ENCODE measurements at places on chromosomes 12 and 14.

GRCh38 chr12:48336564-48336963 lies 14.2 kb downstream of the ZNF641 start:
- no peak for DNase-seq

GRCh38 chr14:34629657-34630529 lies at the start of gene SNX6:
SNX6 (minus strand) TSS chr14:34630148; CDS start chr14:34630116, 32 bp downstream.
- DNase-seq: peak; percentile 23

DNA sequence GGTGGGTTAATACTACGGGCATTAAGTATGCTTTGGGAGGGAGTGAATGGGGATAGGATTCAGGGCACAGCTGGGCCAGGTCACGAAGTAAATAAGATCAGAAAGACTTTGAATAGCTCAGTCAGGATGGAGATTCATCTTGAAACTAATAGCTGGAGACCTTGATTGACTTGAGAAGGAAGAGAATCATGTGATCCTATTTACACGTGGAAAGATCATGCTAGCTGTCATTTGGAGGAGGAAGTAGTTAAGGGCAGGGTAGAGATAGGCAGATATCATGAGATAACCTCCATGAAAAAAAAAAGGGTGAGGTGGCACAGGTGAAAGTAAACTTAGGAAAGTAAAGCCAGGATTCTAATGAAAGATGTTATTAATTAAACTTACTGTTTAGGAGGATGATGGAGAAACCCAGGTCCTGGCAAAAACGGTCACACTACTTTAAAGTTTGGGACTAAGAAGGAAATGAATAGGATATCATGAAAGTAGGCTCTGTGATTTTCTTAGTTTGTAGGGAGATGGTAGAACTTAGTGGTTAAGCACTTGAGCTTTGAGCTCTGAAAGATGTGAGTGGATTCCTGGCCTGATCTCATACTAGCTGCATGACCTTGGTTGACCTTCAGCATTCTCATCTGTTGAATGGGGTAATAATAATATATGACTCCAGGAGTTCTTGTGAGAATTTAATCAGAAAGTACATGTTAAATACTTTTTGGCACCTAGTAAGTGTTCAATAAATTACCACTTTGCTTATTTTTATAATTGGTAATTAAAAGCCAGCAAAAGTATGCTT lies 439.0 kb downstream of the NRXN3 start:
- DNase-seq: no peak

DNA sequence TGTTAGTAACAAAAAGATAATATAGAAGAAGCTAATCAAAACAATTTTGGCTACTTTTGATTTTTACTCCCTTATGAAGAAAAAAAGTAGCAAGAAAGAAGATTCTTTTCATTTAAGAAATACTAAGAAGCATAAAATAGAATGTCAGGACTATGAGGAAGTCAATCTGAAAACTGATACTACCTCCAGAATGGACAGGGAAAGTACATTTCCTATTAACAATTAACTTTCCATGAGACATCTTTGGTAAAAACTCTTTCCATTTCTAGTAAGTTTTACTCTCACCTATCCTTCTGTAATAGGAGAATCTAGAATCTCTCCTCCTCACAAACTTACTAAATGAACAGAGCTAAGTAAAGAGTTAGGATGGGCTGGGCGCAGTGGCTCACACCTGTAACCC lies 51.3 kb upstream of the NPFF start:
- no peak for DNase-seq

DNA sequence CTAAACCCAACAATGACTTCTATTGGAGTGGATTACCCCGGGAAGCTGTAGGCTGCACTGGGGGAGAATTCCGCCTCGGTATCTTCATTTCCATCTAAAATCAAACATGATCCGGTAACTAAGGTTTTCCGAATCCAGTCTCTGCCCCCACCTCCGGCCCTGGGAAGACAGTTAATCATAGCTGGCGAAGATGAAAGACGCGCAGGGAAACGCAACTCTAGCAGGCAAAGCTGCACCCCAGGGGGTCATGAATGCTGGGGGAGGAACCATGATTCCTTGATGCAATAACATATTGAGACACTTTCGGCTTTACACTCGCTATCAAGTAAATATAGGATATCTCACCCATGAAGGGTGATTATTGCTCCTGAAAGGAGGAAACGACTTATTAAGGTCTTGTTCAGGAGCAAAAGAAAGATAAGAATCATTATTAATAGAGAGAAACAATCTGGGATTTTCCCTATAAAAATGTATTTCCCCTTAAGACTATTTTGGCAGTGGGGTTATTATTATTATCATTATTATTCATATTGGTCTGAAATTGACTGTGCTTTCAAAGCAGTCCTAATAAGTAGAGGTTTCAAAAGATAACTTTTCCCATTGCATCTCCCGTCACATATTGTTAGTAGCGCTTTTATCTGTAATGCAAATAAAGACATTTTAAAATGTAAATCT lies 614.9 kb downstream of the VRK1 start:
- DNase-seq: no peak

DNA sequence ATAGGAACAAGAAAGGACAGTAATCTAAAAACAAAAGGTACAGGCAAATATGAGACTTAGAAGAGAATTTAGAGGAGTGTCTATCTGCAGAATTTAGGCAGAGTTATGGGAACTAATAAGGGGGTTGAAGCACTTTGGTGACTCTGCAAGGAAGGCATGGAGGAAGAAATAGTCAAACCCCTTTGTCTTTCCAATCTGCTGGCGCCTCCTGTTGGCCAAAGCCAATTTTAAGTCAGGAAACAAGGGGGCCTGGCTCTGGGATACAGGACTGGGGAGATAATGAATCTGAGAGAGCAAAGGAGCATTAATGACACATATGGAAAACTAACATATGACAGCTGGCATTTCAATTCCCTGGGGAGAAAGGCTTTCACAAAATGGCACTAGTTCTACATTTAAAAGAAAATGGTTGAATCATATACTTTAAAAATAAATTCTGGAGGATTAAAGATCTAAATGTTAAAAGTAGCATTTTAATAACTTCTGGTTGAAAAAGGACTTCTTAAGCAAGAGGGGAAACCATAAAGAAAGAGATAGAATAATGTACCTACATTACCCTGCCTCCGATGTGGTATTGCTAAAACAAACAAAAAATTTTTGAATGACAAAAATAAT lies 48.5 kb upstream of the CSRP2 start:
- DNase-seq: no peak

DNA sequence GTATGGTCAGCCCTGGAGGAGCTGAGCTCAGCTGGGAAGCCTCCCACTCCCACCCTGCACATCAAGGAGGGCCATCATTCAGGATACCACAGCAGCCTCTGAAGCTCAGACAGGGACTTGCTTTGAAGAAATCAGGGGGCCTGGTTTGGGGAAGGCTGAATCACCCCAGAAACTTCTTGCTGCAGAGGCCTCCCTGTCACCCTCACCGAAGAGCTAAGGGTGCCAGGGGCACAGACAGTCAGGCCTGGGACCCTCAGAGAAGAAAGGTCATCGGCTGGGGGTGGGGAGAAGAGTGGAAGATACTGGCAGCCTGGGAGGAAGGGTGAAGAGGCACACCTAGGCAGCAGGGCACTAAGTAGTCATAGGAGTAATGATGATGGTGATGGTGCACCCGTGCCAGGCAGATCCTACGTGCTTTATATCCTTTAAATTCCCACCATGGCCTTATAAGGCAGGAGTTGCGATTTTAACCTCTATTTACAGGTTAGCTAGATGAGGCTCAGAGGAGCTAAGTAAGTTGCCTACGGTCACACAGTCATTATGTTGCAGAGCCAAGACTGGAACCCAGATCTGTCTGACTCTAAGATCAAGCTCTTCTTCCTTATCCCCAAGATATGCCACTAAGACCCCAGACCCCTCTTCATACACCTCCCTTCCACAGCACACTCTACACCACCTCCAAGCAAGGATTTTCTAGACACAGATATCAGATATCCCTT lies 28.5 kb upstream of the PNMA1 start:
- no peak for DNase-seq

- no peak for DNase-seq
Measured at GRCh38 chr12:46858368-46858767, 32.6 kb upstream of the SLC38A4 start.

GRCh38 chr12:23415180-23415579 lies 534.3 kb downstream of the SOX5 start:
- DNase-seq: no peak

DNA sequence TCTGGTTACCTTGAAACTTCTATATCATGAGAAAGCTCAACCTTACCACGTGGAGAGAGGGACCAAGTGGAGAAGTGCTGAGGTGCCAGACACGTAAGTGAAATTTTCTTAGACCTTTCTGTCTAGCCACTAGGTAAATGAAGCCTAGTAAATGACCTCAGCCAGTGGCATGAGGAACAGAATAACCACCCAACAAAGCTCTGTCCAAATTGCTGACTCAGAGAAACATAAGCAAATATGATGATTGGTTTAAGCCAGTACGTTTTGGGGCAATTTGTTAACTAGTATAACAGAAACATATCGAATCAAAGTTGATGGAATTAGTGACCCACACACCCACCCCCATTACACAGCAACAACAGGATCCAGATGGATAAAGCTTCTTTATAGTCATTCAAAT lies 75.2 kb upstream of the MAX start:
- no peak for DNase-seq

GRCh38 chr14:101717663-101718490 lies 43.6 kb upstream of the PPP2R5C start:
- DNase-seq: no peak

GRCh38 chr12:124665511-124665910 lies 98.1 kb upstream of the NCOR2 start:
- DNase-seq: peak; percentile 34

DNA sequence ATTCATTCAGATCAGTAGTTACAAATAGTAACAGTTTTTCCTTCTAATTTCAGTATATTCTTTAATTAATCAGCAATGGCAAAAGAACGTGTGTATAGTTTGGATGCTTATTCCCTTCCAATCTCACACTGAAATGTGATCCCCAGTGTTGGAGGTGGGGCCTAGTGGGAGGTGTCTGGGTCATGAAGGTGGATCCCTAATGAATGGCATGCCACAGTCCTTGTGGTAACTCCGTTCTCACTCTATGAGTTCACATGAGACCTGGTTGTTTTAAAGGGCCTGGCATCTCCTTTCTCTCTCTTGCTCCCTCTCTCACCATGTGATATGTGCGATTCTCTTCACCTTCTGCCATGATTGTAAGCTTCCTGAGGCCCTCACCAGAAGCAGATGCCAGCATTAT lies 18.9 kb upstream of the SYNDIG1L start:
- no peak for DNase-seq

GRCh38 chr14:65703996-65704395 lies 291.5 kb downstream of the FUT8 start:
- no peak for DNase-seq

DNA sequence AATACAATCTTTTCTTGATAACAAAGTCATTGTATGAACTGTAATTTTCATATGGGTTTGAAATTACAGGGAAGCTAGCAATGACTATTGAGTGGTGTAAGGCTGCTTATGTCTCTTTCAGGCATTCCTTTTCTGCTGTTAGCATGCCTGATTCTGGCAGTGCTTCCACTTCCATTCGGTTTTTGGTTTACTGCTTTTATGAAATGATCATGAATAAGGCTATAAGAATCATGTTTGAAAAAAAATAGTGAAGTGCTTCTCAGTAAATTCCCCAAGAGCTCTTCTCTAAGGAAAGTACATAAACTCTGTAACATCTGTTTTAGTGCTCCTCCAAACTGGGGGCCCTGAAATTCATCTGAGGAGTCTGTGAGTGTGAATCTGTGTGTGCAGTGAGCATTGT lies 434.0 kb upstream of the RGS6 start:
- no peak for DNase-seq

GRCh38 chr12:63313139-63313538 lies 162.1 kb upstream of the AVPR1A start:
- no peak for DNase-seq

DNA sequence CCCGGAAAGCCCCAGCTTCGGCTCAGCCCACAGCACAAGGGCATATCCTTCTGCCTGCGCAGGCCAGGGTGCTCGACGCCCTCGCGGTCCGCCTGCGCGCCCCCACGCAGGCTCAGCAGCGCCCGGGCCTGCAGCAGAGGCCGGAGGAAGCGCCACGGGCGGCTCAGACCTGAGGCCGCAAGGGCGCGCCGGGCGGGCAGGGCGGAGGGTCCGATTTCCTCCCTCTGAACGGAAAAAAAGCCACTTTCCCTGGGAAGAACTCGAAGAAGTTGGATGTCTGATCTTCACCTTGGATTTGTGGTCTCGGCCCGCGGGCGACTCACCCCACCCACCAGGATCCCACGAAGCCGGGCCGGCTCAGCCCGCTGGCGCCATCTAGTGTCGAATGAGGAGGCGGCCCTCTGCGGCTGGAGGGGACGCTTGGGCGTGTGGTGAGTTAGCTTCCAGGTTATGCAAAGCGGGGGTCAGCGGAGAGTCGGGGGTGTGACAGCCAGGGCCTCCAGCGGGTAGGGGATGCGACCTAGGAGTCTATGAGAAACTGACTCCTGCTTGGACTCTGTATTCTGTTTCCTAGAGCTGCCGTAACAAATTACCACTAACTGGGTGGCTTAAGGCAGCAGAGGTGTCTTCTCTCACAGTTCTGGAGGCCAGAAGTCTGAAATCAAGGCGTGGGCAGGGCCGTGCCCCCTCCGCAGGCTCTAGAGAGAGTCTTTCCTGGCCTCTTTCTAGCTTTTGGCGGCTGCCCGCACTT lies 40.0 kb upstream of the SRSF5 start:
- peak; percentile 42 for DNase-seq

DNA sequence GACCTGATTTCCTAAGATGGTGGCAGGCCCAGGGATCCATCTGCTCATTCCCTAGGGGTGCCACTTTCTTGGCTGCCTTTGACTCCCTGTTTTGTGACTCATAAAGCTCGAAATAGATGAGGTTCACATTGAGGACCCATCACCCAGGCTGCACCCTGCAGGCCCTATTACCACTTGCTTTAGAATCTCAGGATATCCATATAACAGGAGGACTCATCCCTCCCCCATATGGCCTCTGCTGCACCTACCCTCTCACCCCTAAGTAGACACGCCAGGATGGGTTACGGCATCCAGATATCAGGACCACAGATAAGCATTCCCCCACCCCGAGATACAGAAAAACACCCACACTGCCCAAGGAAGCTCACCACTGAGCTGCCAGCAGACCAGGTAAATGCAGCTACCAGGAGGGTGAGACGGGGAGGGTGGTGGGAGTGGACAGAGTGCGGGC lies 155.7 kb downstream of the DPF3 start:
- no peak for DNase-seq

DNA sequence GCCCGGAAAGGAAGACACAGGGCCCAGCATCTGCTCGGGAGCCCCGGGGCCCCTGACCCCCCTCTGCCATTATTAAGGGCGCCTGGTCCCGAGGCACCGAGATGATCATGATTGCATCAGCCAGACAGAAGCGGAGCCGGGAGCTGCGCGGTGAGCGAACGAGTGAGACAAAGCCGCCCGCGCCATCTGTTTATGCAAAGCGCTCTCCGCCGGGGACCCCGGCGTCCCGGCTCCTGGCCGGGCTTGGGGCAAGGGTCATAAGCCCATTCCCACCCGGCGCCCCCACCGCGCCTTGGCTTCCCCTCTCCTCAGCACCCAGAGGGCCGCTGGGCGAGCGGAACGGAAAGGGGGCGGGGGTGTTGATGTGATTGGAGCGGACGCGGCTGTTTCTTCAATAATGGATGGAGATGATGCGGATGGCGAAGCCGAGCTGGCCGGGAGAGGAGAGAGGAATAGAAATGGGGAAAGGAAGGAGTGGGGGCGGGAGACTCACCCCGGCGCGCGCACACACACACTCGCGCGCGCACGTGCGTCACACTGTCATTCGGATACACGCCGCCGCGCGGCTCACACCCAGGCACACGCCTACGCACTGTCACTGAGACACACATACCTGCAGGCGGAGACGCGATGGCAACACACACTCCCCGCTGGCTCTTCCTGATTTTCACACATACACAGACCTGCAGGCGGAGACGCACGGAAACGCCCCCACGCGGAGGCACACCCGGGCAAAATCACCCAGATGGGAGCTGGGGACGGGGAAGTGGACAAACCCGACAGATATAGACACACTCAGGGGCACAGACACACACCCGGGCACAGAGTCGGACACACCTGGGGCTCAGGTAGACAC lies 10.7 kb downstream of the STAC3 start:
- no peak for DNase-seq
